ENCODE measurements at places on chromosomes 13 and 19.

DNA sequence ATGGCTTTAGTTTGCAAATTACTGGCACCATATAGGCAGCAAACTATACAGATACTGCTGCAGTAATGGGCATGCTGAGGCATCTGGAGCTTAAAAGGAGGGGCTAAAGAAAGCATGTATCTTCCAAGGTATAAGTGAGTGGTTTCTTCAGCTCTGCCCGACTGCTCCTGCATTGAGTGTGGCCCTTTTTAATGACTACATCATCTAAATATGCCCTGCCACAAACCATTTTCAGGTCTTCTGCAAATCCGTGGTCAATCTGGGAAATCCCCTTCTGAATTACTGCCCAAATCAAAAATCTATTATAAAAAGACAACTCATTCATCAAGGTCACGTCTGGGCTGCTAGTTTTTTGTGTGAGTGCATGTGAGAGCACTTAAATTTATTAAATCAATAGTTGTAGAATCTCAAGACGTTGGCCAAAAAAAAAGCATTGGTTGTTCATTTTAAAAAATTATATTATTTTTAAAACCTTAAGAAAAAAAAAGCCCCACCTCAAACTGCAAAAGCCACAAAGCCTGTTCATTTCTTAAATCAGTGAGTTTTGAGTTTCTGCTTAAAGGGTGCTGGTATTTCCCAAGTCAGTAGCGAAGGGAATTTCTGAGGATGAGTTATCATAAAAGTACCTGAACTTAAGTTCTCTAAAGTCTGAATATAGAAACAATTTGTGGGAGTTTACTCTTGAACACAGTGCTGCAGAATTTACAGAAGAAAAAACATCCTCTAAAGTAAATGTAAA is 16.3 kb downstream of the LCP1 start:
- peak; percentile 71 for DNase-seq

GRCh38 chr13:39099231-39099630 is 61.0 kb downstream of the NHLRC3 start:
- no peak for DNase-seq

GRCh38 chr13:76474966-76475365 is 411.2 kb downstream of the KCTD12 start:
- no peak for DNase-seq

DNA sequence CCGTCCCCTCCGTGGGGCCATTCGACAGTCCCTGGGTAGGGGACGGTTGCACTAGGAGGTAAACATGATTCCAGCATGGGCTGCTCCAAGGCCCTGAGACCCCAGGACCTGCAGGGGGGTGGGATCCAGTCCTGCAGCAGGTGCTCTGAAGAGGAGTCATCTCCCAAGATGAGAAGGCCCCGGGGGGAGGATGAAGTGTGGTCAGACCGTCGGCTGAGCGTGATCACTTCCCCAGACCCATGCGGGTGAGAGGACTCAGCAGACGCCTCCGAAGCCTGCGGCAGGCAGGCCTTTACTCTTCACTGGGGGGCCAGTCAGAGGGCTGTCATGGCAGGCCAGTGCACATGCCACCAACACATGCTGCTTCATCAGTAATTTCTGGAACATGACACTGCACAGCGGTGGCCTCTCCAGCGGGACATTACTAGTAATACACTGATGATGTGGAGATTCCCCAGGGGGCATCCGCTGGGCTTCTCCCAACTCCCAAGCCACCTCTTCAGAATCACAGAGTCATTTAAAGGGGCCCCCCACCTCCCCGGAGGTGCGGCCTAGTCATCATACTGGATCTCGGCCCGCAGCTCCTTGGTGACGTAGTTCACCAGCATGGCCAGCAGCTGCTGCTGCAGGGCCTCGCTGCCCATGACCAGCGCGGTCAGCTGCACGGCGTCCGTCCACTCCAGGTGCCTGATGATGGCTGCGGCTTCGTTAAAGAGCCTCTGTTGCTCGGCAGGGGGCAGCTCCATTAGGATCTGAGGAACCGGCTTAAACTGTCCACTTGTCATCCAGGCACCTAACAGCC is 12.7 kb downstream of the C19orf12 start:
- DNase-seq: no peak

DNA sequence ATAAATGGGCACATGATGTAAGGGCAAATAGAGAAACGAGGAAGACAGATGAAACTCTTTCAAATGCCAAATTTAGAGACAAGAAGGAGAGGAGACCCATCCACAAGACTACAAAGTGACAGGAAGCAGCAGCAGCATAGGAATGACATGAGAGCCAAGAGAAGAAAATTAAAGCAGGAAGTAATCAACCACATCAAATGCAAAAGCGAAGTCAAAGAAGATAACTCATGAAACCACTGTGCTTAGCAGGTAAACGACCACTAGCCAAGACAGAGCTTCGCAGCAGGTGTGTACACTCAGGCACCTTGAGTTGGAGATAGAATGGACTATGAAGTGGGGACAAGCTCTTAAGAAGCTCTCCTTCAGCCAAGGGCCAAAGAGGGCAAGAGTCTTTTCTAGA is 64.1 kb downstream of the KLF12 start:
- no peak for DNase-seq

GRCh38 chr19:47433121-47433520 is 13.8 kb upstream of the MEIS3 start:
- no peak for DNase-seq

DNA sequence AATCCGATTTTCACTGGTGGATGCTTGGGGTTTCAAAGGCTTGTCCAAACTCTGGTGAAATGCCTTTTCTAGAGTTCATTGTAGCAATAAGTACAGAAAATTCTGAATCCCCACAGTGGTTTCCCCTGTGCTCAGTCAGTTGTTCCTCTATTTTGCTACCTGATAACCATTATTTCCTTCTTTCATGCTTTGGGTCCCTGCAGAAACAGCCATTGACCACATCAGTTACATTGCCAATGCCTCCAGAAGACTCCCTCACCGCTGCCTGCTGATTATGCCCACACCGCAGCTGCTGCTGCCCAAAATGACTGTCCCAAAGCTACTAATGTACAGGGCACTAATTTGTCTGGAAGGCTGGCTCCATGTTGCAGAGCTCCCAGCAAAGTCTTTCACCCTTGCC is 517.3 kb downstream of the KLF12 start:
- no peak for DNase-seq

- DNase-seq: no peak
Observed at GRCh38 chr13:76715075-76715474, 171.1 kb downstream of the KCTD12 start.

DNA sequence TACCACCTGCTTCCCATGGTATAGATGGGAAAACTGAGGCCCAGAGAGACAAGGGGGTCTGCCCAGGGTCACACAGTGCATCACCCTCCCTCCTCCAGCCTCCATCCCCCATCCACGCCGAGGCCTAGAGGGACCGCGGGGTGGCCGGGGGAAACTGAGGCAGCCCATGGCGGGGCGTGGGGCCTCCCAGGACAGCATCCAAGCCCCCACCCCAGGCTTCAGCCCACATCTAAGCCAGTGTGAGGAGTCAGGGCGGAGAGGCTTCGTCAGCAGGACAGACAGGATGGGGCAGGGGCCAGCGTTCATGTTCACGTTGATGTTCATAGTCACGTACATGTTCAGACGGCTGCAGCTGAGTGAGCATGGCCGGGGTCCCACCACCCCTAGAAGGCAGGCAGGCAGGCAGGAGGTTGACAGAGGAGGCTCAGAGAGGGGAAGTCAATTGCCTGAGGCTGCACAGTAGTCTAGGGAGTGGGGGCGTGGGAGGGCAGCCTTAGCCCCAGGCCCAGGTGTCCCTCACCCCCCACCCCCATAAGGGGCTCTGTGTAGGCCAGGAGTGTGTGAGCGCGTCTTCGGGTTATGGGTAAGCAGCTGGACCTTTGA is 23.3 kb downstream of the SMIM24 start:
- DNase-seq: no peak

DNA sequence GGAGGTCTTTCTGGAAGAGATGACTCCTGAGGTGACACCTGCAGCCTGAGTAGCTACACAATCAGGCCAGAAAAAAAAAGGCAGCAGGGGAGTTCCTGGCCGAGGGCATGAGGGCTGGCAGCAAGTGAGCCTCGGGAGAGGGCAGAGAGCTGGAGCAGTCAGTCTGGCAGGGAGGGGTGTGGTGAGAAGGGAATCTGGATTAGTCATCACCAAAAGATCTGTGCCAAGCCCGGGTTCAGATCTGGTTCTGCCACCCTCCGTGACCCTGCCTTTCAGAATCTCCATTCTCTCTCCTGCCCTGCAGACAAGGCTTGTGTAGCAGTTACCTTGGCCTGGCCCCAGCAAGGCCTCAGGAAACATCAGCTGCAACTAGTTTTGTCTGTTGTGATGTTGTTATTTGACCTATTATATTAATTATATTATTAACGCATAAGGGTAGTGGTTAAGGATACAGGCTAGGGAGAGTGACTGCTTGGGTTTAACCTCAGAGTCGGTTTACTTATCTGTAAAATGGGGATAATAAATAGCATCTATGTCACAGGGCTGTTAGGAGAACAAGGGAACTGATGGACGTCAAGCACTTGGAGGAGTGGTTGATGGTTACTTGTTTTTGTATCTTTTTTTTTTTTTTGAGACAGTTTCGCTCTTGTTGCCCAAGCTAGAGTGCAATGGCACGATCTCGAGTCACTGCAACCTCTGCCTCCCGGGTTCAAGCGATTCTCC is 2.7 kb upstream of the CAPNS1 start:
- DNase-seq: peak; percentile 98

- DNase-seq: no peak
Observed at GRCh38 chr13:101917833-101918661, 465.6 kb downstream of the ITGBL1 start.

GRCh38 chr13:101489643-101490405 is 37.3 kb downstream of the ITGBL1 start:
- DNase-seq: peak; percentile 73

DNA sequence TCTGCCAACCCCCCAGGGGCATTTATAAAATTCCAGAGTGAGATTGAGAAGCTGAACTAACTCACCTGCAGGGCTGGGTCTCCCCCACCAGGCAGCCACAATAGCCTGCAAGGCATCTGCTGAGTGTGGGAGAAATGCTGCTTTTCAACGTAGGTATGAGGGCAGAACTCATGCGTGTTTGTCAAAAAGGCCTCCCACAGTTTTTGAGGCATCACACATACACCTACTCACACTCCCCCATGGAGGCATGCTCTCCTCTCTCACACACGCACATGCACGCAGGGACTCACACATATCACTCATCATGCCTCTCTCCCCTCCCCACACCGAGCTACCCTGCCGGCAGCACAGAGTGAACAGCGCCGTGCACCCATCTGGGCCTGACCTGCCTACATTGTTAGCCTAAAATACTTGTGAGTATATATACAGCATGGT is 390.5 kb downstream of the FGF9 start:
- DNase-seq: no peak

- no peak for DNase-seq
Observed at GRCh38 chr13:34410678-34411077, 531.4 kb upstream of the NBEA start.

DNA sequence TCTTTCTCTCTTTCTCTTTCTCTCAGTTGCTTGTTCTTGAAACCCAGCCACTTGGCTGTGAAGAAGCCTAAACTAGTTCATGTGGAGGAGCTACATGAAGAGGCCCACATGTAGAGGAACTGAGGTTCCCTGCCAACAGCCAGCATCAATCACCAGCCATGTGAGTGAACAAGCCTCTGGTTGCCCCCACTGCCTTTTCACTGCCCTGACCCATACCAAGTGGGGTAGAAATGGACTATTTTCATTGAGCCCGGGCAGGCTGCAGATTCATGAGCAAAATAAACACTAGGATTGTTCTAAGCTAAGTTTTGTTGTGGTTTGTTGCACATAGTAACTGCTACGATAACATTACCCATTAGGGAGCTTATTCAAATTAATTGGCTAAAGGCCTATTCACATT is 78.7 kb upstream of the FAM216B start:
- DNase-seq: no peak

DNA sequence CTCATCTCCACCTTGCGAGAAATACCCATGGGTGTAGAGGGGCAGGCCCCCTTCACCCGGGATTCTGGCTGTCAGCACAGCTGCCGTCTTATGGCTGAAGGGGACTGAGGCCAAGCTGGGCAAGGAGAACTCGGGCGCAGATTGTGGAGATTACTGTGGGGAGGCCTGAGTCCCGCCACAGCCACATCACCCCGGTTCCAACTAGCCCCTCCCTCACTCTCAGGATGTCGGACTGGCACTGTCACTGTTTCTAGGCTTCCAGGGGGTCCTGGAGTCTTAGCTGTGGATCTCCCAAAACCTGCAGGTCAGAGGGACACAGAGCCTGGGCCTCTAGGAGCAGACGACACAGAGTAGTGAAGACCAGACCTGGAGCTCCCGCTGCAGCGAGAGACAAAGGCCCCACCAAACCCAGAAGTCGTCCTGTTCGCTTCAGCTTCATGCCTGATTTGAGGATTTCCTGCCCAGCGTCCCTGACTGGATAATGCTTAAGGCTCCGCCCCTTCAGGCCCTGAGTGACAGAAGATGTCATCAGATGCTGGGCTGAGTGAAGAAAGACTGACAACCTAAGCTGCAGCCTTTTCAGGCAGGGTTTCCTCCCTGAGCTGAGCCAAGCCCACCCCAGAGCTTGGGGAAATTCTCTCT is 55.8 kb downstream of the ZNF93 start:
- DNase-seq: no peak

DNA sequence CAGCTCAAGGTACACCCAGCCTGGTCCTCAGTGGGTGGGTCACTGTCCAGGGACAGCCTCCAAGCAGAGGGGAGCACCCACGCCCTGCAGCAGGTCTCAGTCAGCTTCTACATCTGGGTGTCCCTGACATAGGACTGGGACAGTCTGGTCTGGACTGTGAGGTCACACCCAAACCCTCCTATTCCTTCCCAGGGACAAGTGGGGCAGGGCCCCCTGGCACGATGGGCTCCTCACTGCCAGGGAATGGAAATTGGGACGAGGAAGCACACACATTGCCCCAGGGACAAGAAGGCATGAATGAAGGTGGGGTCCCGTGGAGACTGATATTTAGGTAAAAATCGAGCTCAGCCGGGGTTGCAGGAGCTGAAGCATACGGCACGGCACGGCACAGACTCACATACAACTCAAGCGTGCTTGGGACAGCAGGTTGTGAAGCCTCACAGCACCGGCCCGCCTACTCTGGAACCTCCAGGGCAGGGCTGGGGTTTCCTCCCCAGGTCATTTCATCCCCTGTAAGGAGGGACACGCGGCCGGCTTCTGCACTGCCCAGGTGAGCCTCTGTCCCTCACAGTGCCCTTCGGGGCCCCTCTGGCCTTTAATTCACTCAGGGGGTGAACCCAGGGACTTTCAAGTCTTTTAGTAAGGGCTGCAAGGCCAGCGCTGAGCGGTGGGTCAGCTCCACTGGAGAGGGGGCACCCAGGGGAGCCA is 3.5 kb downstream of the PNMA8B start:
- DNase-seq: no peak

GRCh38 chr19:48192750-48193149 is 22.3 kb downstream of the ZSWIM9 start:
- no peak for DNase-seq

DNA sequence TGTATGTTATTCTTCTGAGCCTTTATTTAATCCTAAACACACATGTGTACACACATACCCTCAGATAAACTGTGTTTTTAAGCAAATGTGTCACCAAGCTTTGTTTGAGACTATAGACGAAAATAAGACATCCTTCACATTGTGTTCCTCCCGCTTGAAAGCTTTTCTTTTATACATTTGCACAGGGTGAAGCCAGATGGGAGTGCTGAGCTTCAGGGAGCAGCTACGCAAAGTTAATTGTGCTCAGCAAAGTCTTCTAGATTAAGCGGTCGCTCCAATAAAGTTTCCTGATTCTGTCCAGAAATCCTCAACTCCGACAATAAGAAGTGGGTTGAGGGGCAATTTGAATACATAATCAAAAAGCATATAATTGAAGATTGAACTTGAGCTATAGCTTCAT is 117.2 kb upstream of the ARGLU1 start:
- no peak for DNase-seq
